Stimulated activated CD4-positive, alpha-beta T cell treated with anti-CD3 and anti-CD28 coated beads, Interleukin-2, amount 100 ng/mL, for 24 hours (primary cell): ENCODE measurements at places on chromosomes 1 and 21.

DNA sequence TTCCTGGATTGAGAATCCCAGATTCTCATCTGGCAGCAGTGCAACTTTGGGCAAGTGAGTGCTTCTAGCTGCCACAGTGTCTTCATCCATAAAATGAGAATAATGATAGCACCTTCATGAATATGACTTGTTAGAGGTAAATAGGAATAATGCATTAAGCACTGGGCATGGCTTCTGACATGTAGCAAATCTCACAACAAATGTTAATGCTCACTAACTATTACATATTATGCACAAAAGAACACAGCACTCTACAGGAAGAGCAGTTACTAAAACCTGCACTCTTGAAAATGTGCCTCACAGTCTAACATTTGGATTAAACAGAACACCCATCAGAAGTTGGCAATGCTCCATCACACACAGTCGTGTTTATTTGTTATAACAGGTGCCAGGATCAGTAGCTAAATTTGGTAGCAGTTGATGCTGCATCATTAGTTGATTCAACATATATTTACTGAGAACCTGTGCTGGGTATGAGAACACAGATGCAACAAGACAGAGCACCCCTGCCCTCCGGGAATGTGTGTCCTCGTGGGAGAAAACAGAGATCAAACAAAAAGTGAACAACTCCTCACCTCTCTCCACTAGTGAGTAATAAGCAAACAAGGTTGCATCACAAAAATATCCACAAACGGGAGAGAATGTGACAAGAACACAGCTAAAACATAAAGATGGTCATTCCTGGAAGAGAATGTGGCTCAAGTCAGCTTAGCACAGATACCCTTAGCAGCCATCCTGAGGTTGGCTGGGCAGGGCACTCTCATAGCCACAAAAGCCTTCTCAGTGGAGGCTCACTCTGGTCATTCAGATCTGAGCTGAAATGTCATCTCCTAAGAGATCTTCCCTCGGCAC, 26.2 kb upstream of the LBR start:
- no peak for DNase-seq

GRCh38 chr1:115829023-115829674, 11.8 kb downstream of the NHLH2 start:
- DNase-seq, result no peak

GRCh38 chr1:1582585-1583346, 8.1 kb upstream of the SSU72 start:
- no peak for DNase-seq

DNA sequence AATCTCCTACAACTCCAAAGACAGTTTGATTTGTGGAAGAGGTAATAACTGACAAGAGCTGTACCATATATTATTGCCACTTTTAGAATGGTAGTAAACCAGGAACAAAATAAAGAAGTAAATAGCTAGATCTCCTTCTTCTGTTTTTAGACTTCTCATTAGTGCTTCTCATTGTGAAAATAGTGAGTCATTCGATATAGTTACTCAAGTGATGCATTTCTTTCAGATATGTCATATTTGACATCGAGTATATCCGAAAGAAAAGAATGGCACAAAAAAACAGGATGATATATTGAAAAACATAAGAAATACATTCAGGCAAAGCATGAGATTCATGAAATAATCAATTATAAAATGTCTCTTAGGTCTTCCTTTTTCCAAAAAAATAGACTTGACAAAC, 1346.1 kb downstream of the BRINP3 start:
- DNase-seq, result no peak

DNA sequence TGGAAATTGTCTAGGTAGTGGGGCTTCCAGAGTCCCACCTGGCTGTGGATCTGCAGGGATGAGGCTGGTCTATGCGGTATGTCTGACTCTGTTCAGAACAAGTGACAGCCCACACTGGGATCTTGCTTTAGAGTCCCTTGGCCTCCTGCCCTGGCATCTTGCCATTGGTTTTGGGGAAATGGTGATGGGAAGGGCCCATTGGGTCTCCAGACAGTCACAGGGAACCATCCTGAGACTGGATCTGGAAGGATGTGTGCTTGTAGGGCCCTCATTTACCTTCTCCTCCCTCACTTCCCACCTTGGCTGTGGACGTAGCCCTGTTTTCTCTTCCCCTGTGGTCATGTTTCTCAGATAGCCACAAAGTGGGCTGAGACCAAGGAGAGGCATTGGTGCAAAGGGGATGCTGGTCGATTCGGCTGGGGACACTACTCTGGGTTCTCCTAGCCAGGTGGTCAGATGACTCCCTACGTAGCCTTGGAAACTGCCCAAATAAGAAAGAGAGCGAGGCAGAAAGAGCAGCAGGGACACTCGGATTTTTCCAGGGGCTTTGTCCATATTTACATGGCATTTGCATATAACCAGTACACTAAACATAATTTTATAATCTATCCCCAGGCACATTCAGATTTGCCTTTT, 15.1 kb downstream of the SOX13 start:
- DNase-seq, result no peak

DNA sequence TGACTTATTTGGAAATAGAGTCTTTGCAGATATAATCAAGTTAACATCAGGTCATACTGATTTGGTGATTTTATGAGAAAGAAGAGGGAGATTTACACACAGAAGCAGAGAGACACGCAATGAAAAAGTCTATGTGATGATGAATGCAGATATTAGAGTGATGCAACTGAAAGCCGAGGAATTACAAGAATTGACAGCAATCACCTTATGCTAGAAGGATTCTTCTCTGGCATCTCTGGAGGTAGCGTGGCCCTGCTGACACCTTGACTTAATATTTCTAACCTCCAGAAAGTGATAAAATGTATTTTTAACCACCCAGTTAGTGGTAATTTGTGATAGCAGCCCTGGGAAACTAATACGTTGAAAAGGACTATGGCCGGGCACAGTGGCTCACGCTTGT, 14.2 kb upstream of the CFH start:
- no peak for DNase-seq

- no peak for DNase-seq
These were observed 187.5 kb downstream of the TPR start for GRCh38 chr1:186187601-186188000.

DNA sequence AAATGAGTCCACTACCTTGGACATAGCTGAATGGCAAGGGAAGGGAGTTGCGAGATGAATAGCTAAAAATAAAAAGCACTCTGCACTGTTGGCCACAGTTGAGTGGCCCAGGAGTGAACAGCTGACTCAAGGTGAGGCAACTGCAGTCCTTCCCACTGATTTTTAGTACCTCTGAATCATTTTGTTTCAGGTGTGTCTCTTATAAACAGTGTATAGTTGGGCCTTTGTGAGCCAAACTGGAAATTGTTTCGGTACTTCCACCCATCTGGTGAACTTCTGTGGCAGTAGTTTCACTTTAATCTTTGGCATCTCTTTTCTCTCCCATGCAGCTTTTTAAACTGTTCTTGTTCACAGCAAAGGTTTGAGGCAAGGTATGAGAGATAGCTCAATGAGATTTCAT, 122.7 kb downstream of the VAV3 start:
- DNase-seq, result no peak

DNA sequence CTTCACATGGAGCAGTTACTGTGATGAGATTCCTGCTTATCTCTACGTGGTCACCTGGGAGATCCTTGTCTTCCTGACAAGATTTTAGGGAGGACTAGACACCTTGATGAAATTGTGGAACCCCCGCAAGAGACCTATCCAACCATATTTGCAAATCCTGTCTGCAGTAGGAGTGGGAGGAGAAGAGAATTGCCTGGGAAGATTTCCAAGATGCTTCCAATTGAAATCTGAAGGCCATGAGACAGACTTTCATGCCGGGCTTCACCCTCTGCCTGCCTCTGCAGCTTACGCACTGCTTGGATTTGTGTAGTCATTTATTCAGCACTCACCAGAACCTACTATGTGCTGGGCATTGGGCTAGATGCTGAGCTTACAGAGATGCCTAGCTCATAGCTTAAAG, 106.6 kb downstream of the OMA1 start:
- DNase-seq, result no peak

DNA sequence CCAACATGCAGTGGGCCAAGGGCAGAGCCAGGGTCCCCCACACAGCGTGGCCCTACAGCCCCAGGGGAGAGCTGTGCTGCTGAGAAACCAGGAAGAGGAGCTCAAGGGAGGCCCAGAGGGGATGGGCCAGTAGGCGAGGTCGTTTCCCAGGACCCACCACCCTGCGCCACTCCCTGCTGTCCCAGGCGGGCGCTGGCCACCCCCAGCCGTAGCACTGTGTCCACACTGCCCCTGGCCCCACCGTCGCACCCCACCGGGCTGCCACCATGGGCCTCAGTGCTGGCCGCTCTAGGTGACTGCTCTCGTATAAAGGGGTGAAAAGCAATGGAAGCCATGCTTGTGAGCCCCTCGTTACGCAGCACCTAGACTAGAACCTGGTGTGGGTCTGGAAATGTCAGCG, 22.4 kb downstream of the NADK start:
- no peak for DNase-seq

DNA sequence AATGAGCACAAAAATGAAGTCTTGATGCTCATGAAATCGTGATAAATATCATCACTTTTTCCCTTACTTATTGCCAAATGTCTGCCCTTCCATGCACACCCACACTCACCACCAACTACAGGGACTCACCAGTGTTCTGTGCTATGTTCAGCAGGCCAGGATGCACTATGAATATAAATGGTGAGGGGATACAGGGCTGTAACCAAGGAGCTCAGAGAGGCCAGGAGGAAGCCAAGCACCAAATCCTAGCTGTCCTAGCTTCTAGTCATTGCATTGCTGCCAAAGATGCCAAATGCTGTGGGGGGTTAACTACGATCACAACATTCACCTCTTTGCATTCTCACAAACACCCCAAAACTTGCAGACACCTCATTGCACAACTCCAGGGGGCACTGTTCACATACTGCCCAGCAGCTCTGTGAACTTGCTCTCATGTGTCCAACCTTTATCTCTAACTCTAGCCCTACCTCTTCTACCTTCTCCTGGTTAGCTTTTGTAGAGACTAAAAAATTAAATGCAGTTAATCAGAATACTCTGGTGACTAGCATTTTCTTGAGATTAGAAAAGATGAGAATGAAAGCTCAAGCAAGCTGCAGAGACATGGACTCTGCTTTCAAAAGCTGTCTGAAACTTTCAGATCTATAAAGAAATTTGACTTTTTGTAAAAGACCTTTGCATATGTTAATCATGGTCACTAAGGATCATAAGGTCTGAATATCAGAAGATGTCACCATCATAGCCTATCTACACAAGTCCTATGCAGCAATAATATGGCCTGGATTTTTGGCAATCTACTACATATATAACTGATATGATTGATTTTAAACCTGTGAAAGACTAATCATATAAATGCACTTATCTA, 13.9 kb upstream of the KIF14 start:
- DNase-seq, result no peak

- no peak for DNase-seq
These were observed 619 bp upstream of the ZBTB8B start for GRCh38 chr1:32464191-32464715.

- no peak for DNase-seq
These were observed 17.8 kb downstream of the PKNOX1 start for GRCh38 chr21:42991992-42992740.

DNA sequence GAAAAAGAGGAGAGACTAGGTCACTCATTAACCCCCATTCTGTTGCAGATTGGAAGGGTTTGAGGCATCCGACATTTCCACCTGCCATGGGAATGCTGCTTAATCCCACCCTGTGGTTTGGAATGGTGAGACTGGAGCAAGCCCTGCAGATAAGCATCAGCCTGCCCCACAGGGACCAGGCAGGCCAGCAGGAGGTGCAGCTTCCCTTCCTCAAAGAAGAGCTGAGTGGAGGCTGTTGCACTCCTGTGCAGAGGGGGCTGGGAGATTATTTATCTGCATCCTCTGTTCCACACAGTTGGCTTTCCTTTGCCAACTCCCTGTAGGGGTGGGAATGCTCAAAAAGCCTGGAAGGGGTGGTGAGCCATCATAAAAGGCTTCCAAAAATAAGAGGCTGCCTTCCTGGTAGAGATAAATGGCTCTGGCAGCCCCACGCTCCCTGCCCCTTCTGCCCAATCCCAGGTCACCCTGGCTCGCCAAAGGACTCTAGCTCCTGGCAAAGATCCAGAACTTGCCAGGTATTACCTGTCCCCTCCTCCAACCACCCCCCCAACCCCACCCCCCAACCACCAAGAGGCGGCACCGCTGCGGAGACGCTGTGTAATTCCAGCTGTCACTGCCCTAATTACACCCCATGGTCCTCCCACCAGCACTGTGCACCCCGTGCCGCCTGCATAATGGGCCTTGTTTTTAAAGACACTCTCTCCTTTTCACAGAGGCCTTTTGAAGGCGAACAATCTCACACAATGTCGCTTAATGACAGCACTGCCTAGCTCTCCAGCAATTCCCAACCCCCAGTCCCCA, 83.0 kb upstream of the ZC3H12A start:
- DNase-seq, result no peak

- no peak for DNase-seq
These were observed 215.2 kb downstream of the DISC1 start for GRCh38 chr1:231841616-231842344.

DNA sequence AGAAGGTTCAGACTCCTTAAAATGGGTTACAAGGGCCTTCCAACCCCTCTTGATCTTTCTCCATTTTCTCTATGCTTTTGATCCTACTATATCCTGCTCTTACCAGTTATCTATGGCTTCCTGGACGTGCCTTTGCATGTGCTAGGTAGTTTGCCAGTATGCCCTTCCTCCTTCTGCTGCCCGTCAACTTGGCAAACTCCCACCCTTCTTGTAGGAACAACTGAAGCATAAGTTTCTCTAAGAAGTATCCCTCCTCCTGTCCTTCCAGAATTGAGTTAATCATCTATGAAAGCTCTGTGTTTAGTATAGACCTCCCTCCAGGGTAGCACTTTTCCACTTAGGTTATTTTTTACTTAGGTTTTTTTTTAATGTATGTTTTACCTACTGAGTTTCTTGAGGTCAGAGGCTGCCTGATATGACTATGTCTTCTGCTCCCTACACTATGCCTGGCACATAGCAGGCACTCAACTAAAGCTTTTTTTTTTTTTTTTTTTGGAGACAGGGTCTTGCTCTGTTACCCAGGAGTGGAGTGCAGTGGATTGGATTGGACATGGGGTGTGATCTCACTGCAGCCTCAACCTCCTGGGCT, 10.0 kb upstream of the IGSF3 start:
- no peak for DNase-seq

- DNase-seq, result no peak
These were observed 20.2 kb downstream of the MRPL37 start for GRCh38 chr1:54220004-54220811.

DNA sequence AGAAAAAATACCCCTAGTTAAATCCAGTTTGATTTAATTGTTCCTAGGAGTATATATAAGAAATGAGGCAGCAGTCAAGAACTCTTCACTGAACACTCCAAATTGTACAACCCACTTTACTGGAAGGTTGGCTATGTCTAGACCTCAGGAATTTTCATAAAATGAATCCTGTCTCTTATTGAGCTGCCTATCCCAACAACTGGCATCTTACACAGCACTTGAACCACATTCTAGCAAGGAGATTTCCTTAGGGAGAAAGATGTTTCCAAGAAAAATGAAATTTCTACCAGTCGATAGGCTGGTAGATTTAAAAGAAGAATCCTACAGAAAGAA, 16.3 kb downstream of the RNF19B start:
- DNase-seq, result no peak
